BJ (cell line): ENCODE measurements at places on chromosomes 1 and 21. TPM values are rescaled to one million over a fixed set of nuclear protein-coding genes. Genes with fewer than 3 reads are reported as not detected.
A peak's percentile ranks its signal among the peaks of the same experiment; 100 is the strongest.

DNA sequence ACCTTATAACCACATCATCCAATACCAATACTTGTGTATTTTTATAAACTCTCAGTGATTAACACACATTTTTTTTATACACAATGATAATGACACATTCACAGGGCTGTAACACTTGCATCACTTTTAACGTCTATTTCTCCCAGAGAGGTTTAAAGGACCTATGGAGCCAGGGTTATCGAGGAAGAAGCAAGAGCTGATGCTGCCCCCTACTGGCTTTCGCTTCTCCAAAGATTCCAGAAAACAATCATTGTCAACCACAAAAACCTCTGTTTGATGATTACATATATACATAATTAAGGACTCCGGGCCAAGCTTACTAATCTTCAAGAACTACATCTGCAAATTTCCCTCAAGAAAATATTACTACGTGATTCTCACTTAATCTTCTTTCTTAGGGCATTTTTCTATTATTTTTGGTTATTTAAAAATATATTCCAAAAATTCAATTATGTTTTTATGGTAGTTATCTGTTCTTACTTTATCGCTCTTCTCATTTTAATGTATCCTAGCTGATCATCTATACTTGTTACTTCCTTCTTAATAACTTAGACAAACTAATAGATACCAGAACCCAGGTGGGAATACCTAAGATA, 214.5 kb downstream of the VAV3 start:
- peak; percentile 3 for DNase-seq

DNA sequence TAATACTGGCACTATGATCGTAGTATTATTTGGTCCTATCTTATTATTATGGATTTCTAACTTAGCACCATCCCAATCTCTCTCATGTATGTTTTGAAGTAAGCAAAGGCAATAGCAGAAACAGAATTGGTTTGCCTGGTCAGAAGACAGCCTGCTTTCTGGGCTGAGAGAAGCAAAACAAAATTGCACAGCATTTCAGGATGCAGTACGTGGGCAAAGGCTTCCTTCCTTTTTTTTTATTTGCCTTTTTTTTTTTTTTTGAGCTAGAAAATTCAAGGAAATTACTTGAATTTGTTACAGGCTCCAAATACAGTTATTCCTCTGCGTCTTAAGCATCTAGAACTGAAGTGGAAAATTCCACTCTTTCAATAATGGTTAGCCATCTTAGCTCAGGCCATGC, 8.8 kb downstream of the CDA start:
- DNase-seq = no peak

- DNase-seq = peak; percentile 79
Measured at GRCh38 chr1:230113593-230114236, 46.7 kb downstream of the GALNT2 start.

DNA sequence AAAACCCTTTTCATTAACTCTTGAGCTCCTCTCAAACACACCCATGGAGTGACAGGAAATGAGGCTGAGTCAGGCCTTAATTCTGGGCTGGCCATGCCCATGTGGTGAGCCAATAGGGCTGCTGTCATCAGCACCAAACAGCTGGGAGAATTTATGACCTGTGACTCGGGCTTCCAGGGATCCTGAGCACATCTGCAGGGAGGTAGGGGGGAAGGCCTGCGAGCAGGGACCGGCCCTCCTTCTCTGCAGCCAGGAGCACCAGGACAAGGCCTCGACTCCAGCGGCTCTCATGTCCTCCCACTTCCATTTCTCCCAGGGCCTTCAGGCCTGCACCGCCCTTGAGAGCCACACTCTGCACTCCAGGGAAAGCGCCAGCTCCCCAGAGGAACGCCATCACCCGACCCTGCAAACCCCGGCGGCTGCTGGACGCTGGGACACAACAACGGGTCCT, 14.6 kb downstream of the RIPK4 start:
- DNase-seq = peak; percentile 55

- no peak for DNase-seq
Measured at GRCh38 chr1:246622035-246622652, 55.9 kb downstream of the CNST start.

- DNase-seq = no peak
Measured at GRCh38 chr1:197919346-197920066, 2.3 kb downstream of the LHX9 start.

The OR2L5 gene
- polyA plus RNA-seq = not detected in 2 replicates

The RBM8A gene
- 71.2 and 135 TPM in 2 replicates for polyA plus RNA-seq

The CAPN8 gene
- polyA plus RNA-seq = 0.11 TPM in 1 of 2 replicates, not detected in the other

The CPLANE2 gene
- polyA plus RNA-seq = 4.3 and 8.3 TPM in 2 replicates
